H54 (cell line): ENCODE measurements at places on chromosomes 2 and 18.

DNA sequence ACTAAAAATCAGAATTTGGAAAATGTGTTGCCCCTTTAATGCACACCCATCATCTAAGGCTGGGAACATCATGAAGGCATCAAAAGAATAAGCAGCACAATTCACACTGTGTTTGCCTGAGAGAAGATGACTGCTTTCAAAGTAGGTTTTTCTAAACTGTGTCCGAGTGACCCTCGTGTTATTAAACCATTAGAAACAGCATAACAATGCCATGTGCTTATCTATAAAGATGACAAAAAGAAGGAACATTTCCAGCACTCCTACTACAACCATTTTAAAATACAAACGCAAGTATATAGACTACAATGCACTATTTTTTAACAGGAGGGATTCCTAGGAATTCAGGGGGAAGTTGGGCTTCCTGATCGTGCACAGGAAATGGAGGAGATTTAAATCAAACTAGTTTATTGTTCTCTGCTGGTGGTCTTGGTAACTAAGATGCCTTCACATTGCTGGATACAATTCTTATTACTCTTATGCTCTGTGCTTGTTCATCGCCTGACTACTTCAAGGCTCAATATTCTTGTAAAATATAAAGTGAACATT, 305.9 kb upstream of the CCDC68 start:
- no peak for DNase-seq

- DNase-seq = no peak
Measured at GRCh38 chr18:8675057-8675456, 30.3 kb upstream of the MTCL1 start.

DNA sequence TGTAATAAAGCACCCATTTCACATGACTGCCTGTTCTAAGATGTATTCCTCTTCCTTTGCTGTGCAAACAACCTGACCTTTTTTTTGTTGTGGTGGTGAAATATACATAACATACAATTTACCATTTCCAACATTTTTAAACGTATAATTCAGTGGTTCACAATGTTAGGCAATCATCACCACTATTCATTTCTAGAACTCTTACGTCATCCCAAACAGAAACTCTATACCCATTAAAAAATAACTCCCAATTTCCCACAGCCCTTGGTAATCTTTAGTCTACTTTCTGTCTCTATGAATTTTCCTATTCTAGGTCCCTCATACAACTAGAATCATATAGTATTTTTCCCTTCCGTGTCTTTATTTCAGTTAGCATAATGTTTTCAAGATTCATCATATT, 36.7 kb downstream of the RND3 start:
- DNase-seq = no peak

- DNase-seq = no peak
Measured at GRCh38 chr2:9780368-9781130, 62.7 kb upstream of the TAF1B start.

DNA sequence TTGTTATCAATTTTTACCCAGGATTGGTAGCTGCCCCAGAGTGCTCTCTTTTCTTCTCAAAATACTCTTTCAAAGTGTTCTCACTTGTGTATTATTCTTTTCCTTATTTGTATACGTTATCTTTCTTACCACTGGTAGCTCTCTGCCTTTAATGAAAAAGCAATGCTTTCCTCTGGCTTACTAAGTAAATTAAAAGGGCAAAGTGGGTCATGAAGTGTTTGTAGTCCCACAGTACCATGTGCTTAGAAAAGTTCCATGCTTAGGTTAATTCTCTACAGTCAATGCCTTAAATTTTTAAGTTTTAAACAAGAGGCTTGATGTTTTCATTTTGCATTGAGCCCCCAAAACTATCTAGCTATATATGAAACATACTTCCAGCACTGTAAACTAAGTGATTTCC, 300.2 kb downstream of the ASXL3 start:
- no peak for DNase-seq

DNA sequence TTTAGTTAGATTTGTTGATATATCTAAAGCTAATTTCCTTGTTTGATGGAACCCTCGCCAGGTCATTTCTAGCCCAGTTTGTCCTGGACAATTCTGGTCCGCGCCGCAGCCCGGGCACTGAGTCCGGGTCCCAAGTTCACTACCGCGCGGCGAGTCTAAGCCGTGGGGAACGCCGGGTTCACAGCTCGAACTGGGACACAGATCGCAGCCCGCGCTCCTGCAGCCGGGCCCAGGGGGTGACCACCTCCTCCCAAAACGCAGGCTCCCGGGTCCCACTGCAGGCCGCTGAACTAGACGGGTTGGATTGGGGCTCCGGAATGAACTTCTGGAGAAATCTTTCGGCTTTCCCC, 681 bp downstream of the ACADL start:
- no peak for DNase-seq

- no peak for DNase-seq
Measured at GRCh38 chr2:168814939-168815907, 12.8 kb downstream of the NOSTRIN start.

GRCh38 chr2:140063356-140063755, 1283.2 kb upstream of the NXPH2 start:
- no peak for DNase-seq

DNA sequence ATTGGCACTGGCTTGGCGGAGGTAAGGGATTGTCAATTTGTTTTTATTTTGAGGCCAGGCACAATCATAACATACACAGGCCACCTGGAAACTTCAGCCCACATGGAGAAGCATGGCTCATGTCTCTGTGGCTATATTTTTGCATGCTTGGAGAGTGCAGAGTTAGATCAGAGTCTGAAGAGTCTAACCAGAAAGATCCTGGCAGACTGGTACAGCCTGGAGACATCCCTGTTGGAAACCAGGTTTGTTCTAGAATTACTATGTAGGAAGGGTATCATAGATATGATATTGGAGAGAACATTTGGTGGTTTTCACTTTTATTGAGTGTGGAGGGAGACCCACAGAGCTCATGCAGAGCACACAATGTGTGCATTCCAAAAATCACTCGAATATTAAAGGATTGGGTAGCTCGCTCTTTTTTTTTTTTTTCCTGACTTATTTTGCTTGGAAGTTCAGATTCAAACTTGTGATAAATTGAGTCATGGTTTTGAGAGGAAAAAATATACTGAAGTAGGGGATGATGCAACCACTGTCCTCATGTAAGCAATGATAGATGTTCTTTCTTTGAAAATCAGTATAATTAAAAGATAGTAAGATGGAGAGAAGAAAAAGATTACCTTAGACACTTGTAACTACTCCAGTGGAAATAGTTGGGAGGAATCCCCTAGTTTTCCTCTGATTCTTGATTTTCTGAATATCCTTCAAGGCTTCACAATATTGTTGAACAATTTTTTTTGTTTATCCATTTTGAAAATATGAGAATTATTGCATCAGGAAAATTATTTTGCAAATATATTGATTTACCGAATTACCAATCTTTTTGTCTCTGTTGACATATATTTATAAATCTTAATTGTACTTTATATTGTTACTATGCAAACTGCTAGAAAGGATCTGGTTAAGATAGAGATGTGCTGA, 185.7 kb upstream of the ZEB2 start:
- DNase-seq = no peak

GRCh38 chr2:64905338-64906024, 83.7 kb upstream of the SLC1A4 start:
- DNase-seq = no peak

DNA sequence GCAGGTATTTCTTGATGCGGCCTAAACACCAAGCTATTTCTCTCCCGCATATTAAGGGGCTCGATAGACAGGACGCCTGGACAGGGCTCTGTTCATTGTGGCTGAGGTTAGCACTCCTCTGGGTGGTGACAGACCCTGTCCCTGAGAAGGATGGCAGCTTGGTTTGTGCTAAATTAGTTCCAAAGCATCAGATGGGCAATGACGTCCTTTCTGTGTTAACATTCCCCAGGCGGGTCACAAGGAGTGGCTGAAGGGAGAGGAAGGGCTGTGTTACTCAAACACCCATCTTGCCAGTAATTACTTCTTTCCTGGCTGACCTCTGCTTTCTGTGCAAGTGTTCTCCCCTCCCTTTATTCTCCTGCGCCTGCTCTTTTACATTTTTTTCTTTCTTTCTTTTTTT, 75.0 kb downstream of the TMEM247 start:
- DNase-seq = no peak

DNA sequence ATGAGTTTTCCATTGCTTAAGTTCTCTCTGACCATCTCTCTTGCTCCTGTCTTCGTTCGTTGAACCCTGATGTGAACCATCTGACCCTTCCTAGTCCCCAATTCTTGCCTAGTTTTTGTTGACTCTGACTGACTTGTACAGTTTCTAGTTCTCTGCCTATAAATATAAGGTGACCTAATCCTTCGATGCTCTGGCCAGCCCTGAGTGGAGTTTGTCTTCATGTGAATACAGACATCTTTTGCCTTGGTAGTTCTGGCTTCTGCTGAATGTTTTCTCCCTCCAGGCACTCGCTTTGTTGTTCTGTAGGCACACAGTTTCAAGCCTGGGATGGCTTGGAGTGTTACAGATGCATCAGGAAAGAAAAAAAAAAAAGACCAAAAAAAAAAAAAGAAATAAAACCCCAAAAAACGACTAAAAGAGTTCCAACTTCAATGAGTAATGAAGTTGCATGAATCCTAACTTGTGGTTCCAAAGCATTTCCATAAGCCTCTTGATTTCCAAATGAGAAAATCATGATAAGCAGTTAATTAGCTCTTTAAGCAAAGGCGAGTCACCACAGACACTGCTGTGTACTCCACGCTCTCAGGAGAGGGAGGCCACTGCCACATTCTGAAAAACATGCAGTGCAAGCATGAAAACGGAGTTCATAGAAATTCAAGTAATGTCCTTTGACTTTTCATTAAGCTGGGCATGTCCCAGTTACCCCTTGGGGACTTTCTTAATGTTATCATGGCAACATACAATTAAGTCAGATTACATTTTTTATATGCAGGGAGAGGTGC, 165.2 kb downstream of the TDRD15 start:
- no peak for DNase-seq

- no peak for DNase-seq
Measured at GRCh38 chr2:198441246-198441645, 636.9 kb downstream of the PLCL1 start.

DNA sequence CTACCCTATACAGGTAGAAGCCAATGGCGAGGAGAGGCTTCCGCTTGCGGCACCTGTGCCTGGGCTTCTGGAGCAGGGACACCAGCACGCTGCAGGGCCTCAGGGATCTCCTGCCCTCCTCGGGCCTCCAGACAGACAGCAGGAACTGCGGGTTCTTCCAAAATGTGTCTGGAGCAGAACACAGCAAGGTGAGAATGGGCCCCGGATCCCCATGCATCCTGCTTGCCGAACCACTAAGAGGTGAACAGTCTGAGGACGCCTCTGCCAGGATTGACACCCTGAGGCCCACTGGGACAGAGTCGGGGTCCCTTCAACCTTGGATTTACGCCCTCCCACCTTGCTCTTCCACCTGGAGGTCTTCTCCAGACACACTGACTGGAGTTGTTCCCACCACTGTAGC, 25.4 kb downstream of the CAPN14 start:
- DNase-seq = no peak

DNA sequence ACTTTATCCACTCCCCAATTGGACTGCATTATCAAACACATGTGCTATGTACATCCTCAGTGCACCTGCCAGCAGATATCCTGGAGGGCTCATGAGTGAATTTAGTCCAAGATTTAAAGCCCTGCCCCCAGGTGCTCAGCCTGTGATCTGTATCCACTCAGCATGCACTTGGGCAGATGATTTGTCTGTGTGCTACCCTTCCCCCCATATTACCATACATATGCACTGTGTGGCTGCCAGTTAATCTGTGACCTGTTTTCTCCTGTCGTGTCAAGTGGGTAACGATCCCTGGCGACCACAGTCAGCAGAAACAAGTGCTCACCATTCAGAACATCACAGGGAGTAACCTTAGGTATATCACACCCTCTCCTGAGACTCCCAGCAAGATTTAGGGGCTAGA, 10.2 kb downstream of the NAGK start:
- DNase-seq = no peak

GRCh38 chr2:224377751-224378700, 23.9 kb downstream of the FAM124B start:
- no peak for DNase-seq

- no peak for DNase-seq
Measured at GRCh38 chr18:74775239-74775638, 177.6 kb downstream of the ZNF407 start.

- no peak for DNase-seq
Measured at GRCh38 chr2:60092781-60093180, 460.7 kb downstream of the BCL11A start.

DNA sequence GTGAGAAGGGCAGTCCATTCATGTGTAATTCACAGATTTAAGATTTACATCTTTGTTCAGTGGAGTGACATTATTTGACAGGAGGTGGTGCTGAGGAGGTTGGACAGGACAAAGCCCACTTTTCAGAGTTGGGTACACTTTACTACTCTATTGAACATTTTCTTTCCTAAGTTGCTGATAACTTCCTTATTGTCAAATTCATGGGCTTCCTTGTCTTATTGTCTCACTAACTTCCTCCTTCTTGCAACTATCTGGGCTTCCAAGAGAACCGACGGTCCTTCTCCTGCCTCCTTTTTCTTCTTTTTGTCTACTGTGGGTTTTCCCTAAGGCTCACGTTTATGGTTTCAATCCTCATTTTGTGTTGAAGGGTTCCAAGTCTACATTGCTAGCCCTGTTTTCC, 67.7 kb upstream of the DNMT3A start:
- no peak for DNase-seq
